ENCODE measurements at places on chromosomes 3 and 15.

DNA sequence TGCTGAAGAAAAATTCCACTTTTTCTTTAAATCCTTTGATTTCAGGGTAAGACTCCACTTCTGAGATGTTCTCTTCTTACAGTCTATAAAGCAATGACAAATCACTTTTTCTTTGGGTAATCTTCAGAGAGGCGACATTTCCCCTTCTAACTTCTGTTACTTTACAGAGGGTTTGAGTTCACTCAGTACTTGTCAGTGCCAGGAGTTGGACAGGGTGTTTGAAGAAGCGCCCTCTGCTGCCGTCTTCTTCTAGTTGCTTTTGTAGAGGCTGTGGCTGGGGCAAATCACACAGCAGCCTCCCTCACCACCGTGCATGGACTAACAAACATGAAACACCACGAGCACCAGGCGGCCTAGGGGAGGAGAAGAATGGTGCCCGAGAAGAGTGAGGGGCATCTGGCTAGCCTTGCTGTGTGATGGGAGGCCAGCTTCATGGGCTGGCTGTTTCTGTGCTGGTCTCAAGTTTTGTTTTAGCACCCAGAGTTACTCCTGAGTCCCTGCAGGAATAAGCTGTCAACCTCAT is at the start of gene CD80:
TSS of gene CD80 (minus strand) at position 174 of the 523 bp plus-strand sequence. CDS start 1,886 bp downstream, outside the sequence.
- peak; percentile 11 for DNase-seq

DNA sequence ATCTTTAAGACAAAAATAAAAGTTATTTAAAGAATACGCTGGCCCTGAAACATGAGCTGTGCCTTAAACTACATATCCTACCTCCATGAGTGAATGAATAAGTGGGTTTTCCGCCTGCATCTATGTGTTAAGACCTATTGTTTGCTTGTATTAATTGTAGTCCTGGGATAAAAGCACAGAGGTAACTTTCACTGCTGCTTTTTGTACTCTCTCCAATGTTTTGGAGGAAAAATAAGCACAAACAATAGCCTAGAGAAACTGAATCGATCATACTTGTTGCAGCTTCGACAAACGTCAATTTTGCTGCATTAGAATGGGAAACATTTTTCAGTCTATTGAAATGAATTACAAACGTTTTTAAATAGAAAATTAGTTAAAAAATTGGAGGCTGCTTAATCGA is 1.3 kb upstream of the CTNNB1 start:
- peak; percentile 40 for DNase-seq

GRCh38 chr15:29043736-29044502 is 158.1 kb downstream of the APBA2 start:
- DNase-seq: no peak

- DNase-seq: no peak
Measured at GRCh38 chr15:68502398-68502901, 70.5 kb upstream of the ITGA11 start.

- DNase-seq: no peak
Measured at GRCh38 chr15:74134387-74135027, 4.1 kb downstream of the ISLR2 start.

DNA sequence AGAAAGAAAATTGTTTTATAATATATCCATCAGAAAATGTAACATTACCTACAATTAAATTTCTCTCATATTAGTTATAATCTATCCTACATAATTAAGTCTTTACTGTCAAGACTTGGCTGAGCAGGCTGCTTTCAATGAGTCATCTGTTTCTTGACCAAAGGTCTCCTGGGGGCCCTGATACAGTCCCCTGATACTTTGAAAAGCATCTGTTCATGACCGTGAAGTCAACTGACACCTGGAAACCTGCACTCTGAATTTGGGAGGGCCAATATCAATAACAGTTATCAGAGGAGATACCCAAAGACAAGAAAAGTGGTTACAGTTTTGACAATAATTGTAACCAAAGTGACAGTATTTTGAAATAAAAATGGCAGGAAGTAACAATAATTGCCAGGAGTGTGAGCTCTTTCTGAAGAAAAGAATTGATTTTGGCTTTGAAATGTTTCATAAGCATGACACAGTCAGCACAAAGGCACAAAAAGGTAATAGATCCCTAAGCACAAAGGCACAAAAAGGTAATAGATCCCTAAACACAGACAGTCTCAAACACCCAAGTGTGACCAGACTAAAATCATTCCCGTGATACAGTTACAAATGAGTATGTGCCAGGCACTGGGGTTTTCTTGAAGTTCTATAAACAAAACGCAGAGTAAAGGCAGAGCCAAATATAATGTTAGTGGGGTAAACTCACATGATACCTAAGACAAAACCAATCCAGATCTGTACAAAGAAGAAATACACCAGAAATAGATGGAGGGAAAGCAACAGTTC is 260.7 kb downstream of the PLOD2 start:
- DNase-seq: no peak

- DNase-seq: no peak
Measured at GRCh38 chr3:13972679-13973379, 93.0 kb upstream of the WNT7A start.

DNA sequence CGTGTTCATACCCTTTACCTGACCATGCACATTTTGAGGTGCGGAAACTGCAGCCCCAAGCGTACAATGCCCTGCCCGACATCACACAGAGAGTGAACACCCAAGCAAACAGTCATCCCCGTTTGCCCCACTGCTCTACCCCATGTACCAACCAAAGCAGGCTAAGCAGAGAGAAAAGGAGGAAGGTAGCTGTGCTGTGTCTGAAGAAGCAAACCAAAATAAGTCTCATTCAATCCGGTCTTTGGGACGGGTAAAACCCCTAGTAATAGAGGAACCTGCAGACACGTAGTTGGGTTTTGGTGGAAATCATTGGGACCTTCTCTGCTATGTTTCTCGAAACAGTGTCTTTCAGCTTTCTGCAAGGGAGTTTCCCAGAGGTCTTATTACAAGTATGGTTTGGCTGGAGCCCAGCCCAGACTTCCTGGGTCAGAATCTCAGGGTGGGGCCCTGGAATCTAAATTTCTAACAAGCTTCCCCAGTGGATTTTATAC is 164.6 kb upstream of the HES1 start:
- DNase-seq: no peak

DNA sequence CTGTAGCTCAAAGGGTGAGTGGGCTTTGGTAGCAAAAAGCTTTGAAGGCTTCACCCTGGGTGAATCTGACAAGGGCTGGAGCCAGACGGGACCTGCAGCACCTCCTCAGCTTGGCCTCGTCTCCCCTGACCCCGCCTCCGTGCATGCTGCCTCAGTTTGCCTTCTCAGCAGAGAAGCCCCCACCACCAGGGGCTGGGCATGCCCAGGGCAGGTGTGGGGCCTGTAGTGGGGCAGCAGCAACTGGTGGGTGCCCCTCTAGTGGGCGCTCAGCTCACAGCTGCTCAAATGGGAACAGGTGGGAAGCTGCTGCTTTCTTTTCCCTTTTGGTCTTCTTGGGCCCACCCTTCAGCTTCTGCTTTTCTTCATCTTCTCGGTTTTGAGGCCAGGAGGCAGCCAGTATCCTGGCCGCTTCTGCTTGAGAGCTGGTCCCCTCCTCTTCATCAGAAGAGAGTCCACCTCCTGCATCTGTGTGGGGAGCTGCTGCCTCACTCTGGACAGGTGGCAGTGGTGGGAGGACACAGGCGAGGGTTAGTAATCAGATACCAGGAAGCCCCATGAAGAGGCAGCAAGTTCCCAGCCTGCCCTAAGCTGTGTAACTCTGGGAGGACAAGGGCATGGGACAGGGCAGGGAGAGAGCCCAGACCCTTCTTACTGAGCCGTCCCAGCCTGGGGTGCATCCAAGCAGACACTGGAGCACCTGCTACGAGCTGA is 21.0 kb downstream of the TMEM43 start:
- no peak for DNase-seq

- no peak for DNase-seq
Measured at GRCh38 chr3:50287262-50287661, 5.0 kb downstream of the IFRD2 start.

GRCh38 chr15:69000091-69000490 is 14.4 kb upstream of the NOX5 start:
- DNase-seq: no peak

- no peak for DNase-seq
Measured at GRCh38 chr3:33941804-33942203, 143.4 kb downstream of the PDCD6IP start.

GRCh38 chr15:70344666-70345065 is 246.9 kb upstream of the TLE3 start:
- no peak for DNase-seq

DNA sequence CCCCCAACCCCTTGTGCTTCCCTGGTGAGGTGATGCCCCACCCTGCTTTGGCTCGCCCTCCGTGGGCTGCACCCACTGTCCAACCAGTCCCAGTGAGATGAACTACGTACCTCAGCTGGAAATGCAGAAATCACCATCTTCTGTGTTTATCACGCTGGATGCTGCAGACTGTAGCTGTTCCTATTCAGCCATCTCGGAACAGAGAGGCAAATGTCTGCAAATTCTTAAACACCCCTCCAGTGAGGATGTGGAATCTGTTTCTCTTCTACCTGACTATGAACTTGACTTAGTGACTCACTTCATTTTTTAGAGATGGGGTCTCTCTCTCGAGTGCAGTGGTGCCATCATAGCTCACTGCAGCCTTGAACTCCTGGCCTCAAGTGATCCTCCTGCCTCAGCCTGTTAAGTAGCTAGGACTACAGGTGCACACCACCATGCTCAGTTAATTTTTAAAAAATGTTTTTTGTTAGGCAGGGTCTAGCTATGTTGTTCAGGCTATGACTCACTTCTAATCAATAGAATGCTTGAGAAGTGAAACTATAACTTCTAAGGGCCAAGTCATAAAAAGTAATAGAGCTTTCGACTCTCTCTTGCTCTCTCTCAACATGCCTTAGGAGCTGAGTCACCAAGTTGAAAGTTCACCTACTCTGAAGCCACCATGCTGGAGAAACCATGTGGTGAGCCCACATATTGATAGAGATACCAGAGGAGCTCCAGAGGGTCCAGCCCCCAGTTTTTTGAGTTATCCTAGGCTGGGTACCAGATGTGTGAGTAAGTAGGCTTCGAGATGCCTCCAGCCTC is 11.5 kb upstream of the PARP14 start:
- no peak for DNase-seq

- DNase-seq: no peak
Measured at GRCh38 chr3:31225923-31226322, 306.8 kb upstream of the STT3B start.

- no peak for DNase-seq
Measured at GRCh38 chr3:111619833-111620232, 24.7 kb upstream of the ZBED2 start.

DNA sequence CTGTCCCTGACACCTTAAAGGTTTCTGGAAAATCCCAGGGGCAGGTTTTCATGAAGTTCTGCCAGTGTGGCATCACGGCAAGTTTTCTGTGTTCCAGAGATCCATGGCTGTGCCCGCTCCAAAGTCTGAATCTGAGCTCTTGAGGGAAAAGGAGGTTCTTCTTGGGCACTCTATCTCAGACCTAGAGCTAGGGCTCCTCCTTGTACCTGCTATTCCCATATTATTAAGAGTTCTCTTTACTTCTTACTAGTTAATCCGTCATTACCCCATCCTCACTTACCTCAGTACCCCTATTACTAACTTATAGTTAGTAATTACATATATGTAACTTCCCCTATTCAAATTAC is 5.9 kb upstream of the TRA2B start:
- no peak for DNase-seq

GRCh38 chr3:25916321-25916720 is 126.4 kb downstream of the OXSM start:
- peak; percentile 80 for DNase-seq

- no peak for DNase-seq
Measured at GRCh38 chr3:29468187-29468586, 187.3 kb downstream of the RBMS3 start.

DNA sequence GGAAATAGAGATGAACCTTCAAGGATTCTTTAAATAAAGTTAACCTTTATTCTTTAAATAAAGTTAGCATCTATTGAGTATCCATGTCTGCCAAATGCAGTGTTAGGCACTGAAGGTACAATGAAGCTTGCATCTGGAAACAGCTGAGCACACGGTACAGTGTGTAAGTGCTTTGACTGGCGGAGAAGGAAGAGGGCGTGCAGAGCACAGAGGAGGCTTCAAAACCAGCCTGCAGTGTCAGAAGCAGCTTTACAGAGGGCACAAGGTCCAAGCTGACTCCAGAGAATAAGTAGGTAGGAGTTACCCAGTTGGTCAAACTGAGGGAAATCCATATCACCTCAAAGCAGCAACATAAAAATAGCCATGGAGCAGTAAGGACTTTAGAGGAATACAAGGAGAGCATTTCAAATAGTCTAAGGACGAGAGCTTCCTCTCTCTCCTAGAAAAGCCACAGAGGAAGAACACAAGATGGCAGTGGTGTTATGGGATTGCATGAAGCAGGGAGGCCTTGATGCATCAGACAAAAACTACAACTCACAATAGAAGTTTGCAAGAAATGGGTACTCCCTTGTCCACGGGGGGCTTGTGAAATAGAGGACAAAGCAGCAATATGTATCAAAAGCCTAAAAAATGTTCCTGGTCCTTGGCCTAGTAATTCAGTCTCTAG is 60.3 kb upstream of the PPP2R3A start:
- peak; percentile 9 for DNase-seq

DNA sequence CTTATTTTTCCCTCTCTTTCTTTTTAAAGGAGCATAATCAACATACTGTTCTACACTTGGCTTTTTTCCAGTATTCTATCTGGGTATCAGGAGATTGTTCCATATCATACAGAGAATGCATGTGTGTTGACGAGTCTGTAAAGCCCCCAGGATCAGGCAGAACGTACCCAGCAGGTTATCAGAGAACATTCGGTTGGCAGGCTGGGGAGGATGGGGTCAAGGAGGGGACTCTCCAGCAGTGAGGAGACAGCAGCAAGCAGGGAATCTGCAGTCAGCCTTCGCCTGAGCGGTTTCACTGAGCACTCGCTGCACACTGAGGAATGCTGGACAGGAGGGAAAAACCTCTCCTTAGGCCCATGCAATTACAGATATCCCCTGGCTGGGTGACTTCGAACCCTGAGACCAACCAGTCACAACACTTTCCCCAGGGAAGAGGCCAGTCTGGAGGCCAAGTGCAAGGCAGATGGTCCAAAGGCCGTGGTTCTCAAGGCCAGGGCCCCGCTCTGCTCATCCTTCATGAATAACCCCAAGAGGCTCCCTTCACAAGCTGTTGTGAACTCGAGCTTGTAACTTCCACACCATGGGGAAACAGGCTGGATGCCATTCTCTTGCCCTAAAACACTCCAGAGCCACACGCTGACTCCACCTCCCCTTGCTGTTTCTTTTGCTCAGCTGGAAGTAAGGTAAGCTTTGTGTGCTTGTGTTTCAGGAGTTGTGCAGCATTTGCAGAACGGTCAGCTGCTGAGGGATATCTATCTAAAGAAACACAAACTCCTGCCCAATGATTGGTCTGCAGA is 60.1 kb downstream of the PXYLP1 start:
- DNase-seq: no peak

DNA sequence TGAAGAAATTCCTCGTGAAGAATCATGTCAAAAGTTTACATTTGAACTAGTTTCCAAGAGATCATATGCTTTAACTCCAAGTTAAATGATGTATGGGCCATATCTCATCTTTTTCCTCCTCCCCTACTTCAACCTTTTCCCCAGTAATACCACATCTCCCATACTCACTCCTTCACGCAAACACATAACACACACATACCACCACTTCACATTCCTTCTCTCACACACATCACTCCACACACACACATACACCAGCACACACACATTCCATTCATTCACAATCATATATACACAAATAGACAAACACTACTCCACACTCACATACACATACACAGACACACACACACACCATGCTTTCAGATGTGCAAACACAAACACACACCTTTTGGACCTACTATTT is 769.0 kb upstream of the NR2F2 start:
- DNase-seq: no peak

GRCh38 chr3:171133337-171133736 is 106.8 kb upstream of the SLC2A2 start:
- no peak for DNase-seq

Measured in NCI-H1105 treated with DMSO at 0.1 percent for 48 hours (cell line).